Activated CD4-positive, alpha-beta T cell treated with anti-CD3 and anti-CD28 coated beads, Interleukin-2, amount 50 U/mL, for 4 hours (primary cell): ENCODE measurements at places on chromosomes 1 and 21.

- DNase-seq: no peak
Observed at GRCh38 chr1:66413136-66413837, 120.7 kb upstream of the SGIP1 start.

DNA sequence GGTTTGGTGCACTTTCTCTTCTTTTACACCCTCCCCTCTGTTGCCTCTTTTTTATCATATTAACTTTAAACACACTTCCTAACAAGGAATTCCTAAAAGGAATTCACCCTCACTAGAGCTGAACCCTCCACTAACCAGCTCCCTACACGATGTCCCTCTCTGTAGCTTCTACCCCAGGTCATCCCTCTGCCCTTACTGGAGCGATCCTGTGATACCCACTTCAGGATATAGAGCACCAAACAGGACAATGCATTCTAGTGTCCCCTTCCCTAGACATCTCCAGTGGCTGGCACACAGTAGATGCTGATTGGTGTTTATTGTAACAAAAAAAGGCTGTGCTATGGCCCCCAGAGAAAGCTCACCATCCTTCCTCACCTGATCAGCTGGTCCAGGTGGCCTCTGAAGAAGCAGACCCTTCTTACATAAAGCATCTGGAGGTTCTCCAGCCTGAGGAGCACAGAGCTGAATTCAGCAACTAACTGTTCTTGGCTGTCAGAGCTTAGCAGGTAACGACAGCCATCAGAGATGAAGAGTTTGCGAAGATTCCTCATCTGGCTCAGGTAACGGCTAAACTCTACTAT, 1.4 kb downstream of the PRAMEF18 start:
- no peak for DNase-seq

DNA sequence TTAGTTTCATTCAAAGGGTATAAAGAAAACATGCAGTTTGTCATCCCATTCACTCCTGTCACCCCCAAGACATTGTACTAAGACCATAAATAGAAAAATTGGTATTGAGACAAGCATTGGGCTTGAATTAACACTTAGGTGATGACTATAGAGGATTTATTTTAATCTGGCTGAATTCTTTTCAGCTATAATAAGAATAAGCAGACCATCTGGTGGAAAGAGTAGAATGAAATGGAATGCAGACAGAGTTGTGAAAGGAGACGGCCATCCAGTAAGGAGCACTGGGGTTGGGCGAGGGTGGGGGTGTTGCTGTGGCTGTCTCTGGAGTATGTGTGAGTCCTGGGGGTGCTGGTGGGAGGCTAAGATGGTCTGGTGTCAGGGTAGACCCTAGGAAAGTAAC, 125.0 kb upstream of the IVNS1ABP start:
- DNase-seq: no peak

DNA sequence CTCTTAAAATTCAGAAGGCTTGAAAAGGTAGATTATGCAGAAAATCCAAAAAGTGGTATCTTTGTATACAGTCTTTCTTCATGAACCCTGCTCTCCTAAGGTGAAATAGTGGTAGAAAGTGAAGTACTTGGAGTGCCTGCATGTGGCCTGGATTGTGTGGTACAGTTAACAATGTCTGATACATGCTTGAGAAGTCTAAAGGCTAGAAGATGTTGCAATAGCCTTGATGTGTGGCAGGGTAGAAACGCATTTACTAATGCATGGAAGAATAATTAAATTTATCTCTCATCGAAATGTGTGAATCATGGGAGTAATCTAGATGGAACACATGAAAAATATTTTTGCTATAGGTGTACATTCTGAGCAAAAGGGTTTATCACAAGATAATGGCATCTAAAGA, 1632.3 kb upstream of the B3GALT2 start:
- DNase-seq: no peak

DNA sequence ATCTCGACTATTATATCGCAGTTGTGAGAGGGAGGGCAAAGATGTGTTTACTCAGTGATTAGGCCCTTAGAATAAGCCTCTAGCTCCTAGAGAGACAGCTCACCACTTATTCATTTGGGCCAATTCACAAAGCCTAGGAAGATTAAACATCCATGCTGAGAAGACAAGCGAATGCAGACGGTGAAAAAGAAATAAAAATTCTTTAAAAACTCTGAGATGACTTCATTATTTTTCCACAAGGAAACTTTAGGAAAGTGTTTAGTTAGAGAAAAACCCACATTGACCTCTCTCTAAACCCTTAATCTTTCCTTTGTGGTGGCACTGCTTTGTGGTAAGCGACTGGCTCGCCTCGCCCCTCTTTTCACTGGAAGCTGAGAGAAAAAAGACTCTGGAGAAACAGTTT, 146.8 kb upstream of the DMRTA2 start:
- DNase-seq: no peak
